ENCODE measurements at places on chromosomes 12 and 14.

DNA sequence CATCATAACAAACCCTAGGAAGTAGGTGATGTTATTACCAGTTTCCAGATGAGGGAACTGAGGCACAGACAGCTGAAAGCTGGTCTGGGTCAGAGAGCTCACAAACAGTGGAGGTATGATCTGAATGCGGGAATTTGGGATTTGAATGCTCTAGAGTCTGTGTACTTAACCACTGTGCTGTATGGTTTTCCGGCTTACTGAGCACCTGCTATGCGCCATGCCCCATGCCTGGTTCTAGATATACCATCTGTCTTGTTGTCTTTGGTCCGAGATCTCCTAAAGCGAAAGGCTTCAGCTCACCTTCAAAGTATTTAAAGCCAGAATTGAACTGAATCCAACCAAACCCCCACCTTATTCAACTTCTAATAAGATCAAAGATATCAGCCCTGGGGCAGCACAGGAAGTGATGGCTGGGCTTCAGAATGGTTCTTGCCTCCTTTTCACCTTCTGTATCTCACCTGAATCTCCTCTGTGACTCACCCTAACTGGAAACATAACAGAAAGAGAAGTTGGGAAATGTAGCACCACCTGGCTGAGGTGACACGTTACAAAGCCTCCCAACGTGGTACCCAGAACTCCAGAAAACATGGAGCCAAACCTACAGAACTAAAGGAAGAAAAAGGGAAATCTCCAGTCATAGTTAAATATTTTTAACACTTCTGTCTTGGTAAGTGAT, 54.3 kb downstream of the PRMT8 start:
- no peak overlapping the region for H3K4me3 ChIP-seq
- no peak overlapping the region for H3K27ac ChIP-seq
- H3K36me3 ChIP-seq = peaks cover 29% of the 10 kb centered on the region
- H3K27me3 ChIP-seq = peaks cover 1% of the 10 kb centered on the region
- H3K4me1 ChIP-seq = no peaks in the 10 kb centered on the region

DNA sequence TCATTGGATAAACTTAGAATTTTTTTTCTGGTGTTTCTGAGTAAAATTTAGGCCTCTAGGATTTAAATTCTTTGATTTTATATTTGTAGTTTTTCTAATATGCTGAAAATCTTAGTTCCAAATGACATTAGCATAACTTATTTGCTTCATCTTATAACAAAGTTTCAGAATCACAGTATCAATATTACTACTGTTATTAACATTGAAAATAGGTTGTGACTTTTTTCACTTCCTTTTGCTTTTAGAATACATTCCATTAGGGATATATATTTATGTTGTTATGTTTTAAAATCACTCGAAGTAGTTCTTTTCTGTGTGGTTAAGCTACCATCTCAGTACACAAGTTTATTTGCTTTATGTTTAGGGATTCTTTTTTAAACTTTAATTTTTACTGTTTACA, 12.8 kb downstream of the RAB3IP start:
- peaks cover 4% of the 10 kb centered on the region for H3K36me3 ChIP-seq
- DNase-seq = no peak
- H3K4me1 ChIP-seq = no peaks in the 10 kb centered on the region
- H3K4me3 ChIP-seq = no peak overlapping the region

- no peaks in the 10 kb centered on the region for H3K36me3 ChIP-seq
- no peaks in the 10 kb centered on the region for H3K27me3 ChIP-seq
- no peaks in the 10 kb centered on the region for H3K4me1 ChIP-seq
- no peak overlapping the region for H3K27ac ChIP-seq
- DNase-seq = no peak
Measured at GRCh38 chr14:71240866-71241520, 333.7 kb downstream of the PCNX1 start.

DNA sequence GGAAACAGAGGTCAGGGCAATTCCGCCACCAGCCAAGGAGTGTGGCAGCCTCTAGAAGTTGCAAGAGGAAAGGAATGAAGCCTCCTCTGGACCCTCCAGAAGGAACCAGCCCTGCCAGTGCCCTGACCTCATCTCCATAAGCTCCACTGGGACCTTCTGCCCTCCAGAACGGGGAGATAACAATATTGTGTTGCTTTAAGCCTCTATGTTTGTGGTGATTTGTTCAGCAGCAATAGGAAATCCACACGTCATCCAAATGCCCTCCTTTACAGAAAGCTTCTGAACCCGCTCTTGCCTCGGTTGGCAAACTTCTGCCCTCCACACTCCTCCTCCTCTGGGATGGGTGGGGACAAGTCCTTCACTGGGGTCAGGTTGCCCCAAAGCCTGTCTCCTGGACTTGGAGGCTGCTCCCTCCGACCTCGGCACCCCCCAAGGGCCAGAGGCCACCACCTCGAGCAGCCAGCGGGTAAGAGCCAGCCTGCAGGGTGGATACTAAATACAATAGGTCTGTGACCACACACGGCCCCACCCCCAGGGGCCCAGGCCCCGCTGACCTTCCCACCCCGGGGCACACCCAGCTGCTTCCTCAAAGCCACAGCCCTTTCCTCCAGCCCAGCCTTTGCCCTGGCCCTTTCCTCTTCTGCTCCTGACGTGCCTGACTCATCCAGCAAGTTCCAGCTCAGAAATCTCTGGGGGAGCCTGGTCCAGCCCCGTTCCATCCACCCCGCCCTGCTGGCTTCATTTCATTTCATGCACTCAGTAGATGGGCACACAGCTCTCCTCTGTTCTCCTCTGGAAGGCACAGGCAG, 58.7 kb upstream of the NCOR2 start:
- H3K27ac ChIP-seq = no peak overlapping the region
- H3K27me3 ChIP-seq = peaks cover 3% of the 10 kb centered on the region
- peaks cover 7% of the 10 kb centered on the region for H3K4me1 ChIP-seq
